ENCODE measurements at places on chromosomes 16 and 17.
A peak's percentile ranks its signal among the peaks of the same experiment; 100 is the strongest.

DNA sequence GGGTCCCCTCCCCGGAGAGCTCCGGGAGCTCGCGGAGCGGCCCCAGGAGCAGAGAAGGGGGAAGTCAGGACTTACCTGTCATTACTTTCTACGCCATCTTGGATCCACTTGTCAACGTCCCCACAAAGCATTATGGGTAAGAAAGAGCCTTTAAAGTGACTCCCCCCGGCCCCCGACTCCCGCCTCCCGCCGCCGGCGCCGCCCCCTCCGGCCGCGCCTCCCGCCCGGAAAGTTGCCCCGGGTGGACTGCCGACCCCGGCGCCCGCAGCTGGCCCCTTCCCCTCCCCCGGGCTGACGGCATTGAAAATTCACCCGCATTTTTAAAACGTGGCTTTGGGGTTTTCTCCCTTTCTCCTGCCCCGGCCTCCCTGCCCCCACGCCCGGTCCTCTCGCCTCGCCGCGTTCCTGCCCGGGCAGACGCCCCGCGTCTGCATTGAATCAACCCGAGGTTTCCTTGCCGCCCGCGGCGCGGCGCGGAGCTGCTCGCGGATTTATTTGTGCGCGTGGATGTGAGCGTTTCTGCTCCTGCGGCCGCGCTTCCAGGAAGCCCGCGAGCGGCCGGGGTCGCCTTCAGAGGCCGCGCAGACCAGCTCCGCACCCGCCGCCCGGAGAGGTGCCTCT, at the start of gene HELZ:
Gene HELZ (minus strand): TSS at position 124 of the 621 bp plus-strand sequence. CDS start 26,392 bp downstream, outside the sequence.
- peak; percentile 85 for DNase-seq

- DNase-seq, result no peak
These were observed 50.4 kb downstream of the ARHGAP27 start for GRCh38 chr17:45382226-45382625.

DNA sequence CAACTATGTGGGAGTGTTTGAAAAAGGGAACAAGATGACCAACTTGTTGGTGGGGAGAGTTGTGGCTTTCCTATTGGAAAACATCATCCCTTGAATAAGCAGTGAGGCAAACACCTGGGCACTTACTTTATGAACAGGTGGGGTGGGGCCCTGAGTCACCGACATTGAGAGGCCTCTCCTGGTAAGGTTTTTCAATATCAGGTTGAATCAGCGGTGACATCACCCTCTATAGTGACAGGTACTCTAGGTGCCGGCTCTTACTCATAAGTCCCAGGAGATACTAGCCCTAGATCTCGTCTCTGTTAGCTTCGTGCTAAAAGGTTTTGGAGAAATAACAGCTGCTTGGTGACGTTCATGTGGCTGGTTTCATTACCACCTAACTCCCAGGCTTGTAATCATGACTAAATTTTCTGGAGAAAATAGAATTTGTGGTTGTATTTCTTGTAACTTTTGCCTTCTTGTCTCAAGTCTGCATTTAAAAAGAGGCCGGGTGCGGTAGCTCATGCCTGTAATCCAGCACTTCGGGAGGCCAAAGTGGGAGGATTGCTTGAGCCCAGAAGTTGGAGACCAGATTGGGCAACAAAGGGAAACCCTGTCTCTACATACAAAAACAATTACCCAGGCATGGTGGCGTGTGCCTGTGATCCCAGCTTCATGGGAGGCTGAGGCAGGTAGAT, 19.3 kb downstream of the CDH1 start:
- no peak for DNase-seq

- DNase-seq, result no peak
These were observed 90.5 kb upstream of the RPH3AL start for GRCh38 chr17:443109-443508.

GRCh38 chr17:51381262-51381661, 120.9 kb downstream of the UTP18 start:
- DNase-seq, result no peak

GRCh38 chr17:79558091-79558900, 52.6 kb downstream of the RBFOX3 start:
- DNase-seq, result no peak

DNA sequence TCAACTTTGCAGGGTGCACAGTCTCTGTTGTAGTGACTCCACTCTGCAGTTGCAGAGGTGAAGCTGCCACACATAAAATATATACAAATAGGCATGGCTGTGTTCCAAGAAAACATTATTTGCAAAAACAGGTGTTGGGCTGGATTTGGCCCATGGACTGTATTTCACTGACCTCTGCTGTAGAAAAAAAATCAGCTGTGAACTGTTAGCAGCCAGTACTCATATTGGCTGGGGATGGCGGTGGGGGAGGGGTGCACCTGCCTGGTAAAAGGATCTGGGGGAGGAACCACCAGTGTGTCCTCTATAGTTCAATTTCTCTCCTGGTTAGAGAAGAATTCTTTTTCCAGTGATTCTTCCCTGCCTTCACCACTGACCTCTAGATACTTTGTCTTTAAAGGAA, 50.0 kb downstream of the SHISA9 start:
- DNase-seq, result no peak

- peak; percentile 51 for DNase-seq
These were observed 59.3 kb downstream of the JPH3 start for GRCh38 chr16:87661561-87661960.

DNA sequence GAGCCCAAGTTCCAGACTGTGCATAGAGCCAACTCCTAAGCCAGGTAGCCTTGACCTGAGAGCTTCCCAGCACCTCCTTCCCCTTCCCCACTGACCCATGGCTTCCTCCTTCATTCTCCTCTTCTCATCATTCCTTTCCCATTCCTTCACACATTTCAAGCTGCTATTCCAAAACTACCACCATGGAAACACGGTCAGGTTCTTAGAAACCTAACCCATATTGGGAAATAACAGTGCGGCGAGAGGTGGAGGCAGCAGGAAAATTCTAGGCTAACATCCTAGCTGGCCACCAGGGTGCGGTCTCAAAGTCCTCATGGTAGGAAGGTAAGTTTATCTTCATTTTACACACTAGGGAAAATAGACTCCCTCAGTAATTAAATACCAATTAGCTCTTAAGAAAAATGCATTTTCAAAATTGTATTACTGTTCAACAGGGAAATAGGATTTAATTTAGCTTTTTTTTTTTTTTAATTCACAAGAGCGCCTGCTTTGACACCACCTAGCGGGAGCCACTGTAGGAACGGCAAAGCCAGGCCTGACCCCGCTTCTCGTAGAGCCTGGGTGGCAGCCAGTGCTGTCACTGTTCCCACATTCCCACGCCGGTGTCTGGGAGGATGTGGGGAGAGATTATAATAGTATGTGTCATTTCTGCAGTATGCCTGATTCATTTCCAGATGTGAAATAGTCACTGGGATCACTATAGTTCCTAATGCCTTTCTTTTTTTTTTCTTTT, 14.0 kb upstream of the SPHK1 start:
- DNase-seq, result peak; percentile 90

DNA sequence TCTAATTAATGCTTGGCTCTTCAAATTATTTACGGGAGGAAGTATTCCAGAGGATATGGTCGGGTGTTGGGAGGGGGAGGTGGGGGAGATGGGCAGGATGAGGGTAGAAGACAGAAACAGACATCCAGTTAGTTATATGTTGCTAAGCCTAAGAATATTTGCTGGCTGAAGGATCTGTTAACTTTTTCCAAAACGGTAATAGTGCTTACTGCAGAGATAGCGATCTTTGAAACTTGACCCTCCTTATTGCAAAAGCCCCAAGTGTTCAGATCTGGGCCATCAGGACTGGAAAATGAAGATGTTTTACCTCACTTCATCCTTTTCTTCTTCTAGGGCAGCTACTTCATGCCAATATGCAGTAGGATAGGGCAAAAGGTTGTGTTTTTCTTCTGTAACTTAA, 27.0 kb upstream of the MMD start:
- peak; percentile 95 for DNase-seq

DNA sequence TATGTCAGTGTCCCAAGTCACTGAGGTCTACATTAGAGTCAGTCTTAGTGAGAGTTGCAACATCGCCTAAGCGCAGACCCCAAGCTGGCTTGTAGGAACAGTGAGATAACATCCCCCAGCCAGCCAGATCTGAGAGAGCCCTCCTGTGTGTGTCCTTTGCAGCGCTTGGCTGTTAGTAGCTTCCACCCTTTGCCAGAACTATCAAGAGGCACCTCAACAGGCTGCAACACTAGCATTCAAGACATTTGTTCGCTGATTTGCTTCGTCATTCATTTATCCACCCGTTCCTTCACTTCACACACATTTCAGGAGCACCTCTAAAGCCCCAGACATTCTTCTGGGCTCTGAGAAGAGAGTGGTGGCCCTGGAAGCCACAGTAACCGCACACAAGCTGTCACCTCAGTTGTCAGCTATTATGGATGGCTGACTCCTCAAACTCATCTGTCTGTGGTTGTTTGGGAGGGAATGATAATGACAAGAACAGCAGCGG, 289.6 kb downstream of the WWOX start:
- no peak for DNase-seq

DNA sequence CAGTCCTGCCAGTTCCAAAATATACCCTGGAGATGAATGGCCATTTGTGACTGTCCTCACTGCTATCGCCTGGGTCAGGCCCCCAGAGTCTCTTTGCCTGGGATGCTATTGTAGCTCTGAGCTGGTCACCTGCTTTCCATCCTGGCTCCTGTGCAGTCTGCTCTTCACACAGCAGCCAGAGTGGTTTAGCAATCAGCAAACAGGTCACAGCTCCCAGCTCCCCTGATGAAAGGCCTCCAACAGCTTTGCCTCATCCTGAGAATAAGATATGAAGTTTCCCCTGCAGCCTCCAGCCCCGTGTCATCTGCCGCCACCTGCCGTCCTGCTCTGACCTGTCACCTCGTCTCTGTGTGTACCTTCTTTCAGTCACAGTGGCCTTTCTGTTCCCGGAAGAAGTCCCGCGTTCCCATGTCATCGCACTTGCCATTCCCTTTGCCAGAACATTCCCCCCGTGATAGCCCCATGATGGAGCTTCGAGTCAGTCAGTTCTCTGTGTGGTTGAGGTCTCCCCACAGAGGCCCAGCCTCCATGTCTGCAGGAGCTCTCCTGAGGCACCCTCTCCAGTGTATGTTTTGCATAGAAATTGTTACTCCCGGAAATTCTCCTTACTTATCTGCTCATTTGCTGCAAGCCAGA, 281.5 kb downstream of the SNX29 start:
- DNase-seq, result no peak

DNA sequence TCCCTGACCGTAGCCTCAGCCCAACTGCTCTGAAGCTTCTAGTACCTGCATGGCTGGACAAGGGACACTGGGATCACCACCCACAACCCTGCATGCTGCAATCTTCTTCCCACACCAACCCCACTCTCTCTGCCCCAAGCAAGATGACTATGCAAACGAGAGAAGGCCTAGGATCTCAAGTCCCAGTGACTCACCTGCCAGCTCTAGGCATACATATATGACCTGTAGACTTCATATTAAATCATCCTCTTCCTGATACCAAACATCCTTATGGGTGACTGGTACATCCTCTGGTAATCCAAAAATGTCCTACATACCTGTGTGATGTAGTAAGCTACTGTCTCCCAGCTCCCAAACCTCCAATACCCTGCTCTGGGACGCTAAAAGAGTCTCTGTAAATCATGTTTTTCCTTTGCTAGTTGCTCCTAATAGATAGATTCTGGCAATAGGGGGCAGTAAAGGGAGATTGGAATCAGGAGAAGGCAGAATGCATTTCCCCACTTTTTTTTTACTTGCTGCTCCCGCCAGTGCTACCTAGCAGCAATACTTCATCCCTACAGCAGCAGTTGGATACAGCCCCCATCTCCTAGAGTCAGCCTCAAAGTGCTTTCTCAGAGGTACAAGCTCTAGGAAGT, 43.4 kb upstream of the SOX9 start:
- DNase-seq, result no peak

Measured in iris pigment epithelial cell (primary cell).